ENCODE measurements at places on chromosomes 16 and 17. TPM values are rescaled to one million over a fixed set of nuclear protein-coding genes. Genes with fewer than 3 reads are reported as not detected.

- peaks cover 30% of the 10 kb centered on the region for H3K36me3 ChIP-seq
- DNase-seq: no peak
- H3K4me3 ChIP-seq: no peak overlapping the region
- no peaks in the 10 kb centered on the region for H3K4me1 ChIP-seq
Measured at GRCh38 chr16:84665843-84666242, 17.5 kb downstream of the KLHL36 start.

- peaks cover 25% of the 10 kb centered on the region for H3K36me3 ChIP-seq
- H3K4me3 ChIP-seq: peak overlapping the region; percentile 35
- peak overlapping the region; percentile 16 for H3K27ac ChIP-seq
- H3K27me3 ChIP-seq: no peaks in the 10 kb centered on the region
- H3K4me1 ChIP-seq: peaks cover 27% of the 10 kb centered on the region
Measured at GRCh38 chr16:87702325-87702811, 63.4 kb downstream of the KLHDC4 start.

DNA sequence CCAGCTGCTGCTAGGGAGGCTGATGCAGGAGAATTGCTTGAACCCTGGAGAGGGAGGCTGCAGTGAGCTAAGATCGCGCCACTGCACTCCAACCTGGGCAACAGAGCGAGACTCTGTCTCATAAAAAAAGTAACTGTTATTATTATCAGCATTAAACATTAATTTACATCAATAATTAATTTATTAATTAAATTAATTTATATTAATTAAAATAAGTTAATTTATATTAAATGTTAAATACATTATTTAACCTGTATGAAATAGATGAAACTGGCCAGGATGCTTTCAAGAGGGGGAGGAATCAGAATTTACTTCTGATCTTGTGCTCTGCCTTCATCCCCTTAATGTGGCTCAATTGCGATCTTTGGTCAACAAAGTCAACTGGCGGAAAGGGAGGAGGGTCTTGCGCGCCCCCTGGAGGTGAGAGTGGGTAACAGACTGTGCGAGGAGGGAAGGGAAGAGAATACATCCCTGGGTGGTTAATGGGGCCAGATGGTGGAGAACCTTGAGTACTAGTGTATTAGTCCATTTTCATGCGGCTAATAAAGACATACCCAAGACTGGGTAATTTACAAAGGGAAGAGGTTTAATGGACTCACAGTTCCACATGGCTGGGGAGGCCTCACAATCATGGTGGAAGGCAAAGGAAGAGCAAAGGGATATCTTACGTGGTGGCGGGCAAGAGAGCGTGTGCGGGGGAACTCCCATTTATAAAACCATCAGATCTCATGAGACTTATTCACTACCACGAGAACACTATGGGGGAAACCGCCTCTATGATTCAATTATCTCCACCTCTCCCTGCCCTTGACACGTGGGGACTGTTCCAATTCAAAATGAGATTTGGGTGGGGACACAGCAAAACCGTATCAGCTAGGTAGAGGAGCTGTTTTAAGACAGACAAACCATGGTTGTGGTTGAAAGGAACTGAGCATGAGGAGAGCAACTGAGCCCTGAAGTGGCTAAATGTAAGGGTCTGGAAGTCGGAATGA lies 15.7 kb upstream of the CPPED1 start:
- no peaks in the 10 kb centered on the region for H3K4me1 ChIP-seq
- no peaks in the 10 kb centered on the region for H3K27me3 ChIP-seq
- H3K27ac ChIP-seq: no peak overlapping the region
- H3K36me3 ChIP-seq: no peaks in the 10 kb centered on the region

- H3K27me3 ChIP-seq: peaks cover 10% of the 10 kb centered on the region
- no peak for DNase-seq
- no peaks in the 10 kb centered on the region for H3K4me1 ChIP-seq
- H3K27ac ChIP-seq: no peak overlapping the region
- no peak overlapping the region for H3K4me3 ChIP-seq
Measured at GRCh38 chr16:55328611-55329569, 4.9 kb downstream of the IRX6 start.

DNA sequence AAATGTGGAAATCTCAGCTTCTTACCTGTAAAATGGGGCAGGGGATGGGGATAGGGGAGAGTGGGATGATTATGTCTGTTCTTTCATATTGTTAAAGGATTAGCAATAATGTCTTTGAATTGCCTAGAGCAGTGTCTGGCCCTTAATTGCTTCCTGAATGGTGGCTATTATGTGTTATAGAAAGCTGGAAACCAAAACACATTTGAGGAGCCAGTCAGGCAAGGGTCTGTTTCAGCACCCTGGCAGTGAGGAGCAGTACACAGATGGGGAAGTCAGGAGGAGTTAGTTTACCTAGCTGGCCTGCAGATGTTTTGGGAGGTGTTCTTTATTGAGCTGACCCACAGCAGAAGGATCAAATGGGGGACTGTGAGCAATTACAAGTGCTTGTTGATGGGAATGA lies 63.0 kb downstream of the NUP93 start:
- peaks cover 7% of the 10 kb centered on the region for H3K36me3 ChIP-seq
- no peak overlapping the region for H3K4me3 ChIP-seq
- H3K27ac ChIP-seq: no peak overlapping the region
- DNase-seq: no peak
- H3K27me3 ChIP-seq: no peaks in the 10 kb centered on the region

- no peaks in the 10 kb centered on the region for H3K36me3 ChIP-seq
- no peaks in the 10 kb centered on the region for H3K4me1 ChIP-seq
- H3K27me3 ChIP-seq: no peaks in the 10 kb centered on the region
Measured at GRCh38 chr17:58312021-58312630, 16.5 kb downstream of the TSPOAP1 start.

DNA sequence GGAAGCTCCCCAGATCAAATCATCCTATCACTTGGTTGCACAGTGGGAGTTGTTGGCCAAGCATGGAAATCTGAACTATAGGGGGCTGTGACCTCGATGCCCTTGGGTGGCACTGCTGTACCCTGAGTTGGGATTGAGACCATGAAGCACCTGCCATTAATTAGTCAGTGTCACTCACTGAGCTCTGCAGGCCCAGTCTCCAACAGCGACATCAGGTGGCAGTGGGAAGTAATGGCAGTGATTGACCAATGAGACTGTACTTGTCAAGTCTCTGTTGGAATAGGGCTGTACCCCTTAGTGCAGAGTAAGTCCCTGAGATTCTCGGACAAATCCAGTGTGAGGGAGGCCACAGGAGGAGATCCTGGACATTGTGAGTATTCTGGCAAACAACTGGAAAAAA lies 118.0 kb upstream of the RPL38 start:
- H3K4me1 ChIP-seq: no peaks in the 10 kb centered on the region
- no peak overlapping the region for H3K27ac ChIP-seq
- DNase-seq: no peak
- no peaks in the 10 kb centered on the region for H3K36me3 ChIP-seq
- H3K4me3 ChIP-seq: no peak overlapping the region
- no peaks in the 10 kb centered on the region for H3K27me3 ChIP-seq

- DNase-seq: no peak
- no peak overlapping the region for H3K4me3 ChIP-seq
- no peaks in the 10 kb centered on the region for H3K36me3 ChIP-seq
- no peak overlapping the region for H3K27ac ChIP-seq
- peaks cover 15% of the 10 kb centered on the region for H3K27me3 ChIP-seq
Measured at GRCh38 chr16:86747761-86748160, 169.4 kb downstream of the FOXL1 start.

Gene CRISPLD2
- 0.76 TPM for total RNA-seq

Gene HS3ST2
- total RNA-seq: not detected

Gene ZNF48
- 17.5 TPM for total RNA-seq

Gene GSDMA
- total RNA-seq: 3.4 TPM

Gene FOXO3B
- 4.8 TPM for total RNA-seq

Gene VTN
- total RNA-seq: 0.50 TPM

Gene ARHGAP27
- 113 TPM for total RNA-seq

Gene WFDC1
- total RNA-seq: not detected

Gene RCVRN
- 0.37 TPM for total RNA-seq
